ENCODE measurements at places on chromosomes 1 and 21. TPM values are rescaled to one million over a fixed set of nuclear protein-coding genes. Genes with fewer than 3 reads are reported as not detected.

The SON gene
- total RNA-seq: 140 TPM

The TNFAIP8L2 gene
- not detected for total RNA-seq

The TRPM2 gene
- under 0.01 TPM for total RNA-seq

The TTC22 gene
- total RNA-seq: under 0.01 TPM

The CD5L gene
- not detected for total RNA-seq

The ACKR1 gene
- not detected for total RNA-seq

The IL22RA1 gene
- total RNA-seq: 0.17 TPM

The GALNT2 gene
- total RNA-seq: 131 TPM

The CFHR3 gene
- not detected for total RNA-seq

The KRTAP10-12 gene
- not detected for total RNA-seq

The PRKAB2 gene
- 15.9 TPM for total RNA-seq

The FCRLA gene
- total RNA-seq: 1.5 TPM

The RXRG gene
- 0.17 TPM for total RNA-seq

The ASAP3 gene
- total RNA-seq: 62.4 TPM

The UMODL1 gene
- total RNA-seq: not detected

The CD101 gene
- total RNA-seq: 0.66 TPM

The DYNLT5 gene
- 0.33 TPM for total RNA-seq

The GRIK1 gene
- not detected for total RNA-seq

The TSSK3 gene
- total RNA-seq: 1.0 TPM

The DDOST gene
- 378 TPM for total RNA-seq

The CAMSAP2 gene
- 31.1 TPM for total RNA-seq

The GJA8 gene
- total RNA-seq: not detected

The BTG3 gene
- 31.9 TPM for total RNA-seq

The LRRC8C gene
- total RNA-seq: 8.3 TPM

The LYPD8 gene
- total RNA-seq: not detected

The DDR2 gene
- 271 TPM for total RNA-seq

The HJV gene
- not detected for total RNA-seq

The DNASE2B gene
- total RNA-seq: not detected

The HES3 gene
- not detected for total RNA-seq

The SEC16B gene
- total RNA-seq: 3.1 TPM

The SGIP1 gene
- total RNA-seq: 34.6 TPM
